ENCODE measurements at places on chromosomes 1 and 21. TPM values are rescaled to one million over a fixed set of nuclear protein-coding genes. Genes with fewer than 3 reads are reported as not detected.
A peak's percentile ranks its signal among the peaks of the same experiment; 100 is the strongest.

GRCh38 chr1:243433737-243434370 is 178.0 kb downstream of the SDCCAG8 start:
- DNase-seq = no peak

DNA sequence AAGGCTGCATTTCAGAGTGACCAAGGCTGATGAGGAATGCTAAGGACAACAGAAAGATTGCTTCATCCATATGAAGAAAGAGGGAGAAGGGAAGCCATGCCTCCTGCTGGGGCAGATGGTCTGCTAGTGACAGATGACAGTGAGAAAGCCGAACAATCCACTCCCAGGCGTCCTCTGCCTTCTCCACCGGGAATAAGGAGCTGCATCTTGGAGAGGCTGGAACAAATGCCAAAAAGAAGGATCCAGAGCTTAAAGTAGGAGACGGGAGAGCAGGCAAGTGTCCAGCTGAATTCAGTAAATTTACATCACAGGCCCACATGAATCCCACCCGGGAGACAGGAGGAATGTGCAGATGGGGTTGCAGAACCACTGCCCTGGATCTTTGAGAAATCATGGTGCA is 33.4 kb downstream of the DDX20 start:
- DNase-seq = no peak

GRCh38 chr1:2148691-2149090 is 45.9 kb downstream of the FAAP20 start:
- peak; percentile 38 for DNase-seq

The NOC2L gene
- total RNA-seq = 39.7 TPM

DNA sequence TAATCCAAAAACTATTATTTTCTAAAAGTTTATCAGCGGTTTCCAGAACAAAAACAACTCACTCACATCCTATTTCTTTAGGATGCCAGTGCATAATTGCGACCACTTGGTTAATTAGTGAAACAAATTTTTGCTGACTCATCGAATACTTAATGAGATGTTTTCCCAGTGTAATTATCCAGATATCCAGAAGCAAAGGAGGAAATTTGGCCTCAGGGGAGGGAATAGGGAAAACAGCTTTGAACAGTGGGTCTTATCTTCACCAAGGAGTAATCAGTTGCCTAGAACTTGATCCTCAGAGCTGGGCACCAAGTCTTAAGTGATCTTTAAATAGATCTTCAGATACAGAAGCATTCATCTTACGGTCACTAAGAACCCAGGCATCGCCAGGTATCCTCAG is 24.3 kb downstream of the STYXL2 start:
- no peak for DNase-seq

All from stomach (tissue), 19 donors.